GM23338 (cell line): ENCODE measurements at places on chromosomes 7 and 10.

DNA sequence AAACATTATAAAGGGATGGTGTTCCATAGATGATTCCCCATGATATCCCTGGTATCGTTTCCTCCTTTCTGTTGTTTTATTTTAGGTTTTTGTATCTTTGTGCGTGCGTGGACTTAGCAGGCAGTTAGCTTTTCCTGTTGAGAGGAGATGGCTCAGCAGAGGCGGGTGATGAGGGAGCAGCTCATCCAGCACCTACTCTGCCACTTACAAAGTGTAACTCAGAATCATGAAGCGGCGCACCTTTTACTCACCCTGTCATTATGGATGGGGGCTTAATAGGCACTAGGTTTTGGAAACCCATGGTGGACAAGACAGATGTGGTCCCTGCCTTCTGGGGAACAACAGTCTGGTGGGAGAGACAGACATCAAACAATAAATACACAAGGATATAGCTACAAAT, 17.1 kb downstream of the FAM241B start:
- no peak for DNase-seq

DNA sequence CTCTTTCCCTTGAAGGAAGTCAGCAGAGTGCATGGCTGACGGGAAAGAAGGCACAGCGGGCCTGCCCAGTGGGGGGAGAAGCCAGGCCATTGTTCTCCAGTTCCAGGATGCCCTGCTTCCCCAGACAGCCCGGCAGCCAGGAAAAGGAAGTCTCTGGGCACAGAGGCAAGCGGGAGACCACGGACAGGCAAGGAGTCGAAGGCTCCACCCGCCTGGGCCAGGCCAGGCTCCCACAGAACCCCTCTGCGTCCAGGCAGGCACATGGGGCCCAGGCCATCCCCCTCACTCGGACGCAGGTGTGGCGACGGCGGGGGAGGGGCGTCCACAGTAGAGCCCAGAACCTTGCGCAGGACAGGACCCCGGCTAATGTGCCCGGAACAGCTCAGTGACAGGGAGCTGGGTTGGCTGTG, 8.7 kb downstream of the GPR146 start:
- DNase-seq: peak; percentile 61

DNA sequence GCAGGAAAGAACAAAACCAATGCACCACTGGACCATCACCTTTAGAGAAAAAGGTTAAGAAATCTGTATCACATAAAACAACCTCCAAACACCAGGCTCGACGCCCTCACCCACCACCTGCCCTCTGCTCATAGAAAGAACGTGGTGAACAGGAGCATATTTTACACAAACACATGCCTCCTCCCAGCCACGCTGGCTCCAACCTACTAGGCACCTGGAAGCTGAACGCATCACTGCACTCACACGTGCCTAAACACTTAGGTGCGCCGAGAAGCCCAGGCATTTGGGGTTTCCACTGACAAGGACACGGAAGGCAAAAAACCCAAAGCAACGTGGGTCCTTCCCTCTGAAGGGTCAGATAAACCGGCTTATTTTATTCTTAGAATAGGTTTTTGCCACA, 56.0 kb downstream of the PTPRN2 start:
- no peak for DNase-seq

- no peak for DNase-seq
These were observed 156.9 kb downstream of the AKR1D1 start for GRCh38 chr7:138233189-138233588.

GRCh38 chr7:137611606-137612005, 235.2 kb downstream of the DGKI start:
- DNase-seq: no peak

DNA sequence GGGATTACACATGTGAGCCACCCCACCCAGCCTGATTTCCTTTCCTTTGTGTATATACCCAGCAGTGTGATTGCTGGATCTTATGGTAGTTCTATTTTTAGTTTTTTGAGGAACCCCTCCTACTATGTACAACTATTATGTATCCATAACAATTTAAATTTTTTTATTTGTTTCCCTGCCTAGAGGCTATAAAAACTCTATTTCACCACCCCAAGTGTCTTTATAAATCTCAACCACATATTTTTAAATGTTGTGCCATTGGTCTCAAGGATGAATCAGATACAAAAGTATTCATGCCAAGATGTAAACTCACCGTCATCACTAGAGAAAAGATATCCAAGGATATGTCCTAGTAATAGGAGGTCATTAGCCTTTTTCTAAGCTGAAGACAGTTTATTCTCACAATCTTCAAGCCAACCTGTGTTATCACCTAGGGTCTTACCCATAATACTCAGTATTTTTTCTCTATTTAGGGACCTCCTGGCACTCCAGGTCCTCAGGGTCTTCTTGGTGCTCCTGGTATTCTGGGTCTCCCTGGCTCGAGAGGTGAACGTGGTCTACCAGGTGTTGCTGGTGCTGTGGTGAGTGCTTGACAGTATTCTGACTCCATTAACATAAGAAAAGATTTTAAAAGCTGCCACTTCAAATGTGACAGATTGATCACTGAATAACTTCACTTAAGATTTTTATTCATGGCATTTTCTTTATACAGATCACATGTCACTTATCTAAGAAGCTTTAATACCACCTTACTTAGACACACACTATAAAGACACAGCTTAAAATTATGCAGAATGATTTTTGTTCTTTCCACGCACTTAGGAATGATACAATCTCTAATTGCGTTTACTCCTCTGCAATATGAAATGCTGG, 29.4 kb downstream of the COL1A2 start:
- no peak for DNase-seq

DNA sequence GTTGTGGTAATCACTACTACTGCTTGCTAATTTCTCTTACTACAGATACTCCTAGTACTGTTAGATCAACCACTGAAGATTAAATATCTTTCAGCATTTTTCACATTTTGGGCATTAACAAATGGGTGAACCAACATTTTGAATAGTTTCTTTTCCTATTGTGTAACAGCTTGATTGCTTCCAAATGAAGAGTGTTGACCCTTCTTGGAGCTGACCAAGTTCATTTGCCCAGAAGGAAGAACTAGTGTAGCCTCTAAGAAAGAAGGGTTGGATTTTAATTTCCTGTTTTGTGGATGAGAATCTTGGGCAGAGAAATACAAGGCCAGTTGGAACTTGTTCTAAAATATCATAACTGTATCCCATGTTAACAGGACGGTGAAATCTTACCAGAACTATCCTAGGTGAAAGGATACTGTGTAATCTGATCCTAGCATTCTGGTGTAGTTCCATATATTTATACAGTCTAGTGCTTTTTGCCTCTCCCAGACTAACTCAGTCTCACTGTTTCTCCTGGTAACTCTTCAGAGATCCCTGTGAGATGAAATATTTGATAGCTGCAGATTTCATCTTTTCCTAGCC, 37.3 kb downstream of the SND1 start:
- DNase-seq: no peak

- no peak for DNase-seq
These were observed 77.1 kb upstream of the TRIL start for GRCh38 chr7:29035044-29035740.

DNA sequence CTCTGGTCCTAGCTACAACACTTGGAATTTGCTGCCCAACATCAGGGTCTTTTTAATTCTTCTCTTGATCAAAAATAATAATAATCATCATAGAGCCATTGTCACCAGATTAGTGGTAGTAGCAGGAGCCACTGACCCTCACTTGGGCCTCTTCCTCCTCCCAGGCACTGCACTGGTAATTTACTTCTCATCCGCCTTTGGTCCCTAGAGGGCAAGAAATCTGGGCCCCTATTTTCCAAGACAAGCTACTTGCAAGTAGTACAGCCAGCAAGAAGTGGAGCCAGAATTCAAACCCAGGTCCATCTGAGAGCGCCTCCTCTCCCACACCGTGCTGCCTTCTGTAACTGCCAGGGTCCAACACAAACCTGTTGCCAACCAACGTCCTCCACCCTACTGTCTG, 121.2 kb downstream of the SPDYE5 start:
- no peak for DNase-seq

DNA sequence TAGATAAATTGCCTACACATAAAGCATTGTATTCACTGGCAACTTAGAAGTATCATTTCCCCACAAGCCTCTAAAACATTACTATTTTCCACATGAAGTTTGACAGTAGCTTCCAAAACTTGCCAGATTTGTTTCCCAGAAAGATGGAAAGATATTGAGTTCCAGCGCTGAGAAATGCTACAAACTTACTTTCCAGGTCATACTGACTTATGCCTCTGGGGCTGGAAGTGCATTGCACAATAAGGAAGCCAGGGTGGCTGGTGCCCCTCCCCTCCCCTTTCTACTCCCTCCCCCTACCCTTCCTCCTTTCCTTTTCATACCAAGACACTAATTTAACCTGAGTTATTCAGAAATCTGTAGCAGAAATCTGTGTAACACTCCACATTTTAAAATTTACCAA, 212.6 kb downstream of the WDR37 start:
- peak; percentile 21 for DNase-seq

- DNase-seq: peak; percentile 9
These were observed 53.1 kb downstream of the TEX36 start for GRCh38 chr10:125629758-125630376.

DNA sequence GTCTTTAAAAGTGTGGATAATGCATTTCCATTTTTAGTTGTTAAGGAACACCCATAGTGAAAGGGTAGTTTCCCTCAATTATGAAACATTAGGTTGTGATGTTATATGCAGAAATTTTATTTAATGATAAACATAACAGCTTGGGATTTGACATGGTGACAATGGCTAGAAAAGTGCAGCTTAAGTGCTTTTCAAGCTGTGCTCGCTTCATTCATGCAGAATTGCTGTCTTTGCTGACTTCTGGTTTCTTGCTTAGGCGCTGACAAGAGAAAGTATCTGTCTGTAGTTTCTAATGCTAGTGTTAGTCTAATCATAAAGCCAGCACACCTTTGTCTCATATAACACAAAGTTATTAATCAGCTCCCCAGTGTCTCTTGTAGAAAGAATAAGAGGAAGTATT, 170.0 kb downstream of the ARL5B start:
- no peak for DNase-seq

DNA sequence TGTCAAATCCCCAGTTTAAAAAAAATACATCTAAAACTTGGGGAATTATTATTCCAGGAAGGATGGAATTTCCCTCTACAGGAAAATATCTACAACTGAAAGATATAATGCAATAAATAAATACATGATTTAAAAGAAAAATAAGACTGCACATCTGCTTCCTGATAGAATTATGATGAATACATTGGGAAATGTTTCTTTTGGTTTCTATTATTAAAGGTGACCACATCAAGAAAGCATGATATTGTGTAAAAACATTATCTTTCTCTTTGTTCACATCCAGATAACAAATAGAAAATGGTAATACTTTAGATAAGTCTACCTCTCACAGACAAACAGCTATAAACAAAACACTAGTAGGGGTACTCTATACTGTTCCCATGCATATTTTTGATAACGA, 19.2 kb downstream of the SEMA3D start:
- no peak for DNase-seq

- no peak for DNase-seq
These were observed 552.1 kb downstream of the TFEC start for GRCh38 chr7:115478426-115478825.

DNA sequence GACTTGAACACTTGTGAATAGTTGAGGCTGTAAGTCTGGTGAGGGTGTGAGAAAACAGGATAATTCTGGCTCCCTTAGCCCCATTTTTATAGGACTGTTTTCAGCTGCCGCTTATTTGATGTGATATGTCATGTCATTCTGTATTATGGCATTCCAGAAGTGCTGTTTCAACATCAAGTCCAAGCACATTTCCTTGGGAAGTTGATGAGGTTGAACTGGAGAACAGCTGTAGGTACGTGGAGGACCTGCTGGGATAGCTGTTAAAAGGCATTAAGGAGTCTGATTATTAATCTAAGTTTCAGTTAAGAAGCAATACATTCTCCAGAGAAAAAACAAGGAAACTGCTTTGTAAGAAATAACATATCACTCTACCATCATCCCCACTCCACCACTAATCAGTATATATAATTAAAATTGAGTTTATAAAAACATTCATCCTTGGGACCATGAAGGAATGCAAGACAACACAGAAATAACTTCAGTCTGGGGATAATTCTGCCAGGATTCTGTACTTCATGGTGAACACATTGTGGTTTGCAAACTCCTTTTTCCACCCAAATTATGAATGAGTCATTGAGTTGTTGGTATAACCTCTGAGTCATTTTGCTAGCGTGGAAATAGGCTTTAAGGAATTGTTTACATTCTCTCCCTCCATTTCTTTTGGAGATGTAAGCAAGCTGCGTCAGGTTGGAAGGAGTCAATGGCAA, 39.9 kb upstream of the TMEM229A start:
- no peak for DNase-seq

- peak; percentile 66 for DNase-seq
These were observed 181.5 kb downstream of the EXOC4 start for GRCh38 chr7:133434246-133434865.

GRCh38 chr7:74289018-74289658, at the start of gene CLIP2:
Gene CLIP2, plus strand, starts transcription at chr7:74289407. Its CDS starts 28,140 bp downstream, at chr7:74317547.
- peak; percentile 90 for DNase-seq

DNA sequence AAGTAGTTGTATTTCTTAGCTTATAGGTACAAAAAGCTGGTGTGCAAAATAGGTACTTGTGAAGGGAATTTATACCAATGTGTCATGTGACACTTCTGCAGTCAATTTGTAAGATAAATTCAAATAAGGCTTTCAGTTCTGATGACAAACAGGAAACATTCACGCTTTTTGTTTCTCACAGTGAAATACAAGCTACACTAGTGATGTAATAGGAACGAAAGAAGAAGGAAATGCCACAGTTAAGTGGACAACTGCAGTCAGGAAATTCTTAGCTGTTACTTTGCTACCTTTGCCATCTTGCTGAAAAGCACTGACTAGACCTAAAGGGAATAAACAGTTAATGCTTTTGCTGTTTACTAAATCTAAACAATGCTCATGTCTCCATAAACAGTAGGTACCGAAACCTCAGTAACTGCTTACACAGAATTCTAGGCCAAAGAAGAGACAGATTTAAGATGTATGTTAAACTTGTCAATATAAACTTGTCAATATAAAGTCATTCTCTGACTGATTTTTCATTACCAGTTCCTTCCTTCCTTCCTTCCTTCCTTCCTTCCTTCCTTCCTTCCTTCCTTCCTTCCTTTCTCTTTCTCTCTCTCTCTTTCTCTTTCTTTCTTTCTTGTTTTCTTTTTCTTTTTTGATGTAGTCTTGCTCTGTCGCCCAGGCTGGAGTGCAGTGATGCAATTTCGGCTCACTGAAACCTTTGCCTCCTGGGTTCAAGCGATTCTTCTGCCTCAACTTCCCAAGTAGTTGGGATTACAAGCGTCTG, 10.1 kb downstream of the OTUD1 start:
- DNase-seq: no peak

DNA sequence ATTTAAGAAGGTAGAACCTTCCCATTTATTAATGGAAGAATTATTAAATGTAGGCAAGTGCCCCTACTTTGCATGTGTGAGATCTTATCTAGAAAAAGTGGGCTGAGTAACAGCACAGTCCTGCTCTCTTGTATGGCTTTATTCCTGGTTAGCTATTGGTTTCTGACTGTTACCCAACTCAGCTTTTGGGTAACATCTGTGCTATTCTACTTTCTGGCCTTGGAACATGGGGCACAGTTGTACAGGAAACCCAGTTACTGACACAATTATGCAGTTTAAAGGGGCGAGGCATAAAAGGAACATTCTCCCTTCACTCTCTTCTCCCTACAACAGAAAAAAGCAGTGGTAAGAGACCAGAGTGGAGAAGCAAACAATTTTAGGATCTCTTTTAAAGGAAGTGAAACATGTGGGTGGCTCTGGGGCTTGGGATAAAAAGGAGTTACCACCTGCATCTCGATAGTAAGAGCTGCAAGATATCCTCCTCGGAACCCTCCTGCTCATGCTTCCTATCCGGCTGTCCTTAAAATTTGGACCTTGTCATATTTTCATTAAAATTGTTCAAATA, 16.0 kb downstream of the NUDT5 start:
- DNase-seq: no peak

GRCh38 chr10:667096-667495, 22.4 kb downstream of the DIP2C start:
- no peak for DNase-seq
